ENCODE measurements at places on chromosomes 11 and 22.

- DNase-seq = peak; percentile 41
Observed at GRCh38 chr11:19723572-19724342, 11.1 kb downstream of the NAV2 start.

GRCh38 chr22:35686298-35686697, 31.4 kb upstream of the APOL5 start:
- no peak for DNase-seq

DNA sequence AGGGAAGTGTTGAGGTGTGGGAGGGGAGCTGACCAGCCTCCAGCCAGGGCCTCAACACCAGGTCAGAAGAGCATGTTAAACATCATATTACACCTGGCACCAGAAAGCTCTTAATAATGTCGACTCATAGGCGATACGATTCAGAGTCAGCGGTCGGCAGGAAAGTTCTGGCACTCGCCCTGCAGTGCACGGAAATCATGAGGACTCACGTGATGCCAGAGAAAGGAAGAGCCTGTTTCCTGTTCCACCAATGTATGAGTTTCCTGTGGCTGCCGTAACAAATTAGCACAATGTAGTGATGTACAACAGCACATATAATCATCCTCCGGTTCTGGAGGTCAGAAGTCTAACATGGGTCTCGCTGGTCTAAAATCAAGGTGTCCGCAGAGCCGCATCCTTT, 198.8 kb downstream of the BARX2 start:
- DNase-seq = no peak

DNA sequence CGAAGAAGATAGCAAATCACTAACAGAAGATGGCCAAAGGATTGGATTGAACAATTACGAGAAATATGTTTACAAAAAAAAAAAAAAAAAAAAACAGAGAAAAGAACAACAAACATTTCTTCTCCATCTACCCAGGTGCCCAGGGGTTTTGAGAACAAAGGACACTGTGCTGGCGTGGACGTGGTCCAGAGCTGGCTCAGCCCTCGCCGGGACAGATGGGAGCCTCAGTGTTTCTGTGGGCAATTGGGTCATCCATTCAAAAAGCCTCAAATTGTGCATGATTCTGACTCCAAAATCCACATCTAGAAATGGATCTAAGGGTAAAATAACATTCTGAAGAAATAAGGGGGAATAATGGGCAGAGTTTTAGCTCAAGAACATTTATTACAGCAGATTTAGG, 63.1 kb downstream of the DHCR7 start:
- no peak for DNase-seq

DNA sequence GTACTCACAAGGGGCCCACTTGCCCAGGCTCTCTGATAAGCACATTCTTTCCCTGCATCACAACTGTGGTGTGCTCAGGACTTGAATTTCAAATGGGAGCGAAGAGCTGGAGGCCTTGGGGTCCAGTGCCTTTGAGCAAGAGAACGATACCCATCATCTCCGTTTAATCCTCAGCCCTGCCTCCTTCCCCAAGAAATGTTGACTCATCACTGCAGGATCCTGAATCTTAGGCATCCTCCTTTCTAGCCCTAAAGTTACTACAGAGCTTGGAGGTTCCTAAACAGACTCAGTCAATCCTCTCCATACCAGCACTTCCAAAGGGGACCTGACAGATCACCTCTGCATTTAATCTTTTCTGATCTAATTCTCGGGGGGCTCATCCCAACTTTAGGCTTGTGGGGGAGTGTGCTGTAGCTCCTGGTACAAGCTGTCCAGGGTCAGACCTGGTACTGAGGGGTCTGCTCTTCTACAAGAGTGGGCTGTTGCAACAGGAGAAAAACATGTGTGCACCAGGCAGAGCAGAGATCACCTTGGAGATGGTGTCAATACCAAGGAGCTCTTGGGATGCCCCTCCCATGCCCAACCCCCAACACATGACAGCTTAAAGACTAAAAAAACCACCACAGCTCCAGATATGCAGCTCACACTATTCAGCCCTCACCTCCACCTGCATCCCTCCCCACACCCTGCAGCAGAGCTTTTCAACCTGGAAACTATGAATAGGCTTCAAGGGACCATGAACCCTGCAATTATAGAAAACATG, 3.9 kb upstream of the PRG2 start:
- no peak for DNase-seq

DNA sequence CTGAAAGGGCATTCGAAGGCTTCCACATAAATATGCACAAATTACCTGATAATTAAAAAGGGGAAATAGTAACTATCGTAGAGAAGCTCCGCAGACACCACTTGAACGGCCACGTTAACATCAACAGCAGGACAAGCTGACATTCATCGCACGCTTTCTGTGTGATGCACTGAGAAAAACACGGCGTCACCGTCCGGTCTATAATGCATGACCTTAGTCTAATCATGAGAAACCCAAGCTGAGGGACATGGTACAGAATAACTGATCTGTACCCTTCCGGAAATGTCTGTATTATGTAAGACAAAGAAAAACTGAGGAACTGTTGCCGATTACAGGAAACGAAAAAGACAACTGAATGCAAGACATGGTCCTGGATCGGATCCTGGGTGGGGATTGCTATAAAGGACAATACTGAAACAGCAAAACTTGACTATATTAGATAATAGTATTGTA, 678 bp upstream of the RANGAP1 start:
- DNase-seq = peak; percentile 48

GRCh38 chr11:2886191-2886894, 768 bp upstream of the CDKN1C start:
- DNase-seq = peak; percentile 23
